Stimulated activated CD4-positive, alpha-beta T cell treated with anti-CD3 and anti-CD28 coated beads, TNF-alpha, amount 100 ng/mL, for 4 hours (primary cell): ENCODE measurements at places on chromosomes 2 and 18.

DNA sequence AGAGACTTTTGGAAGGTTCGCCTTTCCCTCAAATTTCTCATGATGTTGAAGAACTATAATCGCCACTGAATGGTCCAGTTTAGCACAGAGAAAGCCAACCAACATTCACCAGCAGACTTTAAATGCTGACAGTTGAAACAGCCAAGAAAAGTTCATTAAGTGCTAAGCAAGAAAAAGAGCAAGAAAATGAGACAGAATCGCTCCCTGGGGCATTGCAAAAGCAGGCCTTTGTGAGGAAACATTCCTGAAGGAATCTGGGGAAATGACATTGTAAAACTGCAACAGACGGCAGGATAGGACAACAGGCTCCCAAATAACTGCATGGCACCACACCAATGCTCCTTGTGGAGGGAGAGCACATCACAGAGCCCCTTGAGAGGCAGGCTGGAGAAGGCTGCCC, 269.3 kb upstream of the ID2 start:
- DNase-seq = no peak

GRCh38 chr2:226336283-226336682, 463.3 kb downstream of the IRS1 start:
- no peak for DNase-seq

DNA sequence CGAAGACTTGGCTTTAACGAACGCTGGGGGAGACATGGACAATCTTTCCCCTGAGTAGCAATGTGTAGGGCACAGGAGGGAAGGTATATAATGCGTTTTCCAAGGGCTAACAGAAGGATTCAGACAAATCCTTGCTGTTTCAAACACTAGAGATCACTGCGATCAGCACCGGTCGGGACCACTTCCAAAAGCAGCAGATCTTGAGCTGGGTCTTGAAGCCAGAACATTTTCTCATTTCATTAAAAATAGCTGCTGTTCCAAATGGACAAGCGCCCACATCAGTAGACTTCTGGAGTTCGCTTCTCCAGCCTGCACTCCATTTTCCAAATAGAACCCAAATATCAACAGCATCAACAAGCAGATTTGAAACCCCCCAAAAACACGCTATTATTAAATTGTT, 65.1 kb upstream of the MAPRE2 start:
- no peak for DNase-seq

DNA sequence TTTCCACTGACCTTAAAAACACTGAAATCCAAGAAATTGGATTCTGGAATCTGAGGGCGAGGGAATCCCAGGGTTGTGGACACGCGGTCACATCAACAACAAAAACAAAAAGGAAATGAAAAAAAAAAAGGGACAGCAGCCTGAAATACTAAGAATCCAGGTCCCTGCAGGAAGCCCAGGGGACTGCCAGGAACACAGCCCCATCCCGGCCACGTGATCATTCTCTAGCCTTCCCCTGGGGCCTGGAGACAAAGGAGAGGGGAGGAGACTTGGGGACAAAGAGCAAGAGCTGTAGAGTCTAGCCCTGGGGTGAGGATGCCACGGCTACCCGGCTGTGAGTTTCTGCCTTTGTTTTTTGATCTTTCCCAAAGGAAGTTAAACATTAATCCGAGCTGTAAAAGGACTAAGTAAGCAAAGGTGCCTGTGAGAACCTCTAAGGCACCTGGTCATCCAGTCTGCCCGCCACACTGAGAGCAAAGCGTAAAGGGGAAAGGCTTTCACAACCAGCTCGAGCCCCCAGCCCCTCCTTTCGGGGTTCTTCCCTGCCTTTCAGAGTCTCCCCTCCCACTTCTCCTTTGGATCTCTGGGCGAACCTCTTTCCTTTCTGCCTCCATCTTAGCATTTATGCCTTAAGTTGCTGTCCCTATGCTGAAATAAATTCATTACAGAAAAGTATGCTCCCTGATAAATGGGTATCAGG, 57.9 kb upstream of the MSH2 start:
- DNase-seq = no peak

DNA sequence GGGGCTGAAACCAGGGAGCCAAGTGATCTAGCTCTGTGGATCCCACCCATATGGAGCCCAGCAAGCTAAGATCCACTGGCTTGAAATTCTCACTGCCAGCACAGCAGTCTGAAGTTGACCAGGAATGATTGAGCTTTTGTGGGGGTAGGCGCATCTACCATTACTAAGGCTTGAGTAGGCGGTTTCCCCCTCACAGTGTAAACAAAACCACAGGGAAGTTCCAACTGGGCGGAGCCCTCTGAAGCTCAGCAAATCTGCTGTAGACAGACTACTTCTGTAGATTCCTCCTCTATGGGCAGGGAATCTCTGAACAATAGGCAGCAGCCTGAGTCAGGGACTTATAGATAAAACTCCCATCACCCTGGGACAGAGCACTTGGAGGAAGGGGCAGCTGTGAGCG, 96.7 kb downstream of the CCDC148 start:
- no peak for DNase-seq

- no peak for DNase-seq
These were observed 2.6 kb downstream of the RAB27B start for GRCh38 chr18:54830866-54831265.

DNA sequence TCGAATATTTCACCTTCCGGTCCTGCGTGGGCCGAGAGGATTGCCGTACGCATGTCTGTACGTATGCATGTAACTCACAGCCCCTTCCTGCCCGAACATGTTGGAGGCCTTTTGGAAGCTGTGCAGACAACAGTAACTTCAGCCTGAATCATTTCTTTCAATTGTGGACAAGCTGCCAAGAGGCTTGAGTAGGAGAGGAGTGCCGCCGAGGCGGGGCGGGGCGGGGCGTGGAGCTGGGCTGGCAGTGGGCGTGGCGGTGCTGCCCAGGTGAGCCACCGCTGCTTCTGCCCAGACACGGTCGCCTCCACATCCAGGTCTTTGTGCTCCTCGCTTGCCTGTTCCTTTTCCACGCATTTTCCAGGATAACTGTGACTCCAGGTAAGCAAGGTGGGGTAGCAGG, at the start of gene SERPINB5:
Gene SERPINB5, plus strand, starts transcription at position 291 of the 400 bp plus-strand sequence. CDS start 7,471 bp downstream, outside the sequence.
- DNase-seq = no peak

DNA sequence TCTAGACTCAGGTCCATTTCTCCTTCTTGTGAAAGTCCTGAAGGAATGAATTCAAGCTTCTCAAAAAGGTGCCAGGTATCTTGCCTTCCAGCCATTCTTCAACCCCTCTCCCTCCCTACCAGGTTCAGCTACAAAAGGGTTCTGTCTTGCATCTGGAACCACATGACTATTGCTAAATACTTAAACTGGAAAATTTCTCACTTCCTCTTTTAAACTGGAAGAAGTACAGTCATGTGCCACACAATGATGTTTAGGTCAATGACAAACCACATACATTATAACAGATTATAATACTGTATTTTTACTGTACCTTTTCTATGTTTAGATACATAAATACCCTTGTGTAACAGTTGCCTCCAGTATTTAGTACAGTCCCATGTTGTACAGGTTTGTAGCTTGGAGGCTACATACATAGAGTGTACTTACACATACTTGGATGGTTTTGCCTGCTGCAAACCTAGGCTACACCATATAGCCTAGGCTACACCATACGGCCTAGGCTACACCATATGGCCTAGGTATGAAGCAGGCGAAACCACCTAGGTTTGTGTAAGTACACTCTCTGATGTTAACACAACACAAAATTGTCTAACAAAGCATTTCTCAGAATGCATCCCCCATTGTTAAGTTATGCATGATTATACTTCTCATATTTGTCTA, 142.0 kb upstream of the DNMT3A start:
- no peak for DNase-seq

DNA sequence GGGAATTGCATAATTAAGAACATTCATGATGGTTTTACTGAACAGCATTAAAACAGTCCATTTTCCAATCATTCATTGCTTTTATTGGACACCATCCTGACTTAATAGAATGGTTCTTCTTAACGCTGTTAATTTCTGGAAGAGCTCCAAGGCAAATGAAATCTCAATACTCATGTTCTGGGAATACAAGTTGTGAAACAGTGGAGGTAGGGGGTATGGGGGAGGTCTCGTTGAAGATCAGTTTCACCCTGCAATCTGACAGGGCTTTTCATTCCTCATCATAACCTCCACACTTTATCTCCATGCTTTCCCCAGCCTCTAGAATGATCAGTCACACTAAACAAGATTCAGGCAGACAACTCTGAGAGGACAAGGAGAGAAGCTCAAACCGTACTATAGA, 113.6 kb downstream of the ETAA1 start:
- no peak for DNase-seq

DNA sequence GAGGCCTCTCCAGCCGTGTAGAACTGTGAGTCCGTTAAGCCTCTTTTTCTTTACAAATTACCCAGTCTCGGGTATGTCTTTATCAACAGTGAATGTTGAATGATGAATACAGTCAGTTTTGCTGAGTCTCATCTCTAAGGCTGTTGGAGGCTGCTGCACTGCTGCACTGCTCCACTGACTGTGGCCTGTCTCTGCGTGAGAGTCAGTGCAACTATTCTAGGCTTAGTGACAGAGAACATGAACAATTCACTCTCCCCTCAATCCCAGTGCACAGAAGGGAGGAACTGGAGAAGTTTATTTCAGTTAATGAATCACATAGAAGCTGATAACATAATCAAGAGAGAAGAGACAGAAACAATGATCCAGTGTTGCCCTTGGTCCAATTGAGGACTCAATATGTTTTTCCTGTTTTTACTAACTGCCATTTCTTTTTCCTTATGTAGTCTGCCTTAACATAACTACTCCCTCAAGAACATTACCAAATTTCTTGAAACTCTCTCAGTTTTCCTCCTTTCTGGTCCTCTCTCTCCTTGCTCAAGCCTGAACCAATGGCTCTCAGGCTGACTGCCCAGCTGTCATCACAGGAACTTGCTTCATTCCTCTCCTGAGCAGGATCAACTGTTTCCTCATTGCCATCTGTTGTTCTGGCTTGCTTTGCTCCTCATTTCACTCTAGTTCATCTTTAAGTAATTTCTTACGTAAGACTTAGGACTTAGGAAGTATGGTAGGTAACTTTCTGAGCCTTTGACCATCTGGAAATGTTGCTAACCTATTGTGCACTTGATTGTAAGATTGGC, 483.2 kb downstream of the METTL4 start:
- no peak for DNase-seq
